ENCODE measurements at places on chromosomes 1 and 21.
A peak's percentile ranks its signal among the peaks of the same experiment; 100 is the strongest.

GRCh38 chr1:162230096-162230495 is 146.6 kb downstream of the SPATA46 start:
- no peak for DNase-seq

GRCh38 chr1:24323281-24323680 is 4.1 kb downstream of the GRHL3 start:
- no peak for DNase-seq

DNA sequence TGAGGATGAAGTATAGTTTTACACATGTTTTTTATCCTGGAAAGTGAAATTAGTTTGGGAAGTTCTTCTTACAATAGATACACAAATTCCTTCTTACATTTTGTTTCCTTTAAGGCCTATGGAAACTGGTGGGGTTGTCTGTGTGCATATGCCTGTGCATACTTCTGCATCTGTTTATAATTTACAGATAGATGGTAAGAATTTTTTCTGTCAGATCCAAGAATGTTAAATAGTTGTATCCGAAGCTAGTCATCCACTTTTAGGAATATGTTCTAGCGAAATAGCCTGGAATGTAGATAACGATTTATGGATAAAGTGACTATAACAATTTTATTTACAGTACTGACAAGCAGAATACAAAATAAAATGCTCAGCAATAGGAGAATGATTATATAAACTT is 194.1 kb downstream of the ROR1 start:
- DNase-seq: no peak

DNA sequence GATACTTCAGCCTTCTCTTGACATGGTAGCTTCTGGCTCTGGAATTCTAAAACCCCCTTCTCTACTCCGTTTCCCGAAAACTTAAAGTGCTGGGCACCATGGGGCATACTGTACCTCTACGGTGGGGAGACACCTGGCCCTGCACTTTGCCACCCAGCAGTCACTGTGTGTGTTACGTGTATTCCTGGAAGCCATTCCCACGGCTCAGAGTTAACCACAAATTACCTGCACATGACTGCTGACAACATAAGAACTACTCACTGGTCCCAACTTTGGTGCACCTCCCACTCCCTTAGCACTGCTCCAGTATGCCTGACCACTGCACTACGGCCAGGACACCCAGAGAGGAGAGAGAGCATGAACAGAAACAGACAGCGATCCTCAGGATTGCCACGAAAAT is 29.4 kb upstream of the TMPRSS2 start:
- no peak for DNase-seq

GRCh38 chr1:47180603-47181094 is 9.2 kb downstream of the PDZK1IP1 start:
- DNase-seq: no peak

- DNase-seq: no peak
These were observed 29.6 kb downstream of the KCNC4 start for GRCh38 chr1:110239441-110240430.

DNA sequence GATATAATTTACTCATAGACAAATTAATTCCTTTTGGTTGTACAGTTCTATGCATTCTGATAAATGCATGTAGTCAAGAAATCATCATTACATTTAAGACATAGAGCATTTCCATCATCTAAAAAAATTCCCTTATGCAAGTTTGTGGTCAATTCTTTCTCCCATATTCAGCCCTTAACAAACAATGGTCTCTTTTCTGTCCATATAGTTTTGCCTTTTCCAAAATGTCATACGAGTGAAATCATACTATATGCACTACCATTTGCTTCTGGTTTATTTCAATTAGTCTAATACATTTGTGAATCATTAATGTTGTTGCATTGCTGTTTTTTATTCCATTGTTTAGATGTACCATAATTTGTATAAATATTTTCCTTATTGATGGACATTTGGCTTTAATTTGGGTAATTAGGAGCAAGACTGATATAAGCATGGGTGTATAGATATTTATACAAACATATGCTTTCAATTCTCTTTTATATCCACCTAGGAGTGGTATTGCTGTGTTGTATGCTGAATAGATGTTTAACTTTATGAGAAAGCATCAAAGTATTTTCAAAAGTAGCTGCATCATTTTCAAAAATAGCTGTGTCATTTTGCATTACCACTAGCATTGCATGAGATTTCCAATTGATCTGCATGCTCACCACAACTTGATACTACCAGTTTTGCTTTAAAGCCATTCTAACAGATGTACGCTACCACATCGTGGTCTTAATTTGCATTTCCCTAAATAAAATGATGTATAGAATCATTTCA is 397.0 kb upstream of the ADAMTS5 start:
- DNase-seq: no peak

DNA sequence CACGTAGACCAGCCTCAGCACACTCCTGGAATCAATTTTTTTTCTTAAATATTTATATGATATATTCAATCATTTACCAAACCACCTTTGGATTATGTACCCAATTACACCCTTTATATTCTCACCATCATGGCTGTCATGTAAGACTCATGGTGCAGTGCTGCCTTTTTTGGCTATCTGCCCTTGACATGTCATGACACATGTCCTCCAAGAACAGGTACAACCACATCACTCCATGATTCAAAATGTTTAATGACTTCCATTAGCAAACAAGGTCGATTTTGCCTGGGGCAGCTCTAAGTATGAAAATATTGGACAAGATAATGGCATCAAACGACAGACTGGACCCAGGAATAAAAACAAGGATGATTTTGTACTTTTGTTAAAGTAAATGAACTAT is 861.1 kb upstream of the ADAMTS5 start:
- no peak for DNase-seq

- no peak for DNase-seq
These were observed 1.2 kb downstream of the NASP start for GRCh38 chr1:45585110-45585426.

GRCh38 chr1:205484985-205485967 is 19.2 kb upstream of the CDK18 start:
- no peak for DNase-seq

GRCh38 chr1:107993920-107994319 is 28.9 kb upstream of the VAV3 start:
- DNase-seq: no peak

DNA sequence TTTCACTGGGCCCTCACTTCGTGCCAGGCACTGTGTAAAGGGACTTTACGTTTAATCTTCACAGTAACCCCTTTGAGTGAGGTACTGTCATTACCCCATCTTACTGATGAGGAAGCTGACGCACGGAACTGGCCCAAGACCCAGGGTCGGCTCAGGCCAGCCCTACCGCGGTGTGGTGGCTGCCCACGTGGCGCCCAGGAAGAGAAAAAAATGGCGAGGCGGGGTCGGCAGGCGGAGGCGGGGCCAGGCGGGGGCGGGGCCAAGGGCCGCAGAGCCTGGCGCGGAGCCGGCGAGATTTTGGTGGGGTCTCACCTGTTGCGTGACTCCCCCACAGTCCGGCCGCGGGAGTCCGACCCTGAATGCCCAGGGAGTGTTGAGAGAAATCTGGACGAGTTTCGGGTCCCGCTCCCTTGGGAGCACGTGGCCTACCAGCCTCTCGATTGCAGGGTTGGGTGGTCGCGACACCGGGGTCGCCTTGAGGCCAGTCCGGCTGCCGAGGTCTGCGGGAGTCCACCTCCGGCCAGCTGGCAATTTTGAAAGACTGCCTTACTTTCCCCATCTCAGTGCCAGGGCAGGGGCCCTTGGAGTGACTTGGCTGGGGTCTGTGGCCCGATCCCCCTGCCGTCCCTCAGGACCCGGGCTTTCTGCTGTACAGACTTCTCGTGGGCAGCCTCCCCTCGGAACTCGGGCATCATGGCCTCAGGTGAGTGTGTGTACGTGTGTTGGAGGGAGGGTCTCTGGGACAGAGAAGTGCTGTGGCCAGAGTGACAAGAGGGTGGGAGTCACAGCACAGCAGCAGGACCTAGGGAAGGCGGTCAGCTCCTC is at the start of the genes AMPD2 and GNAT2:
TSS of gene AMPD2 (plus strand) at position 262 of the 825 bp plus-strand sequence. CDS start 1,339 bp downstream, outside the sequence.
TSS of gene GNAT2 (minus strand) at position 41 of the 825 bp plus-strand sequence. CDS start 6,746 bp downstream, outside the sequence.
- peak; percentile 89 for DNase-seq

DNA sequence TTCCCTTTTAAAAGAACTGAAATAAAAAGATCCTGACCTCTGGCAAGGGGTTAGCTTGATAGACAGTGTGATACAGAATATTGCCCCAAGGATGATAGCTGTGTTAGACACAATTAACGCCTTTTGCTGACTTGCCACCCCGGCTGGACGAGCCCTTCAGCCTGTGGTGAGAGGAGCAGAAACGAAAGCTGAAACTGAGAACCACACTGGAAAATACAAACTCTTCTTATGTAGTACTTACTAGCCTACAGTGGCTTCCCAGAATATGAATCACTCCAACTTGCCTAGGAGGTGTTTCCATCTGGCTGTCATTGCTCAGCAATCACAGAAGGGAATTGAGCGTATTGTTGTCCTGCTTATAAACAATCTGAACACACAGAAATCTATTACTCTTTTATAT is 22.9 kb downstream of the SAMSN1 start:
- no peak for DNase-seq

DNA sequence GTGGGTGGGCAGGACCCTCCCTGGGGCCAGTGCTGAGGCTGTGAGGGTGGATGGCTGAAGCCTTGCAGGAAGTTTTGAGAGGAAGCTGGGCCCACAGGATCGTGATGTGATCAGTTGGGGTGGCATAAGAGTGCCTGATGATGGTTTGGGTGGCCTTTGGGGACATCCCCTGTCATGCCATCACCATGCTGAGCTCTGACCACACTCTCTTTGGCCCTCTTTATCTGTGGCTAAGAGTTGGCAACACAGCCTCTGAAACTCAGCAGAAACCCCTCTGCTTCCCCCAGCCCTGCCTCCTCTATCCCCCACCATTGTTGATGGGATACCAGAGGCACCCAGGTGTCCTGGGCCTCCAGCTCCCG is 19.8 kb downstream of the MIIP start:
- DNase-seq: no peak

DNA sequence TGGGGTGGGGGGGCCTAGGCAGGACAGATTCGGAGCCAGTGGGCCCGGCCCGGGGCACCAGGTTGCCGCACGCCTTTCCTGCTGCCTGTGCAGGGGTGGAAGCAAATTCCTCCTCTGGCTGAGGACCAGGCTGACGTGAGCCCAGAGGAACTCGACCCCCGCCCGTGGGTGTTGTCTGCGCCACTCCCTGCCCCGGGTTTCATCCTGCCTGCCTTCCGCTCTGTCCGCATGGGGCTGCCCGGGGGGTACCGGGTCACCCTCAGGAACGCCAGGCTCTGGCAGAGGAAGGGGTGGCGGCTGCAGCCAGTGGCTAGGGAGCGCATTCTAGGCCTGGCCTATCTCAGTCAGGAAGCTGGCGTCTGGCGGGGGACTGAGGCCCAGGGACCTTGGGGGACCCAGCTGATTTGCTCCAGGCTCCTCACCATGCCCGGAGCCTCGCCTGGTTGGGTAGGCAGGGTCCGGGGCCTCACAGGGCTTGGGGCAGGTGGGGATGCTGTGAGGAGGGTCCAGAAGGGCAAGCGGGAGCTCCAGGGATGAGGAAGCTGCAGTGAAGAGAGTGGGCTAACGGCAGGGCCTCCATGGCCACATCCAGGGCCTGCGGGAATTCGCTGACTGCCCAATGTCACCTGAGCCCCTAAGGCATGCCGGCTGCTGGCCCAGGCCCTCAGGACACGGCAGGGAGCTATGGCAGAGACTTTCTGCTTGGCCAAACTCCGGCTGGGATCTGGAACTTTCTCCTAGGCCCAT is 2.4 kb upstream of the IBA57 start:
- DNase-seq: peak; percentile 77

- DNase-seq: no peak
These were observed 71.0 kb downstream of the ZC3H11B start for GRCh38 chr1:219541946-219542345.

- DNase-seq: peak; percentile 73
These were observed 1.6 kb upstream of the CLSTN1 start for GRCh38 chr1:9825093-9826074.

GRCh38 chr1:55555956-55556725 is 341.0 kb upstream of the USP24 start:
- DNase-seq: no peak

GRCh38 chr1:204348242-204348641 is 11.5 kb downstream of the PLEKHA6 start:
- DNase-seq: no peak

GRCh38 chr1:20223106-20223505 is 36.8 kb upstream of the PLA2G2C start:
- no peak for DNase-seq

DNA sequence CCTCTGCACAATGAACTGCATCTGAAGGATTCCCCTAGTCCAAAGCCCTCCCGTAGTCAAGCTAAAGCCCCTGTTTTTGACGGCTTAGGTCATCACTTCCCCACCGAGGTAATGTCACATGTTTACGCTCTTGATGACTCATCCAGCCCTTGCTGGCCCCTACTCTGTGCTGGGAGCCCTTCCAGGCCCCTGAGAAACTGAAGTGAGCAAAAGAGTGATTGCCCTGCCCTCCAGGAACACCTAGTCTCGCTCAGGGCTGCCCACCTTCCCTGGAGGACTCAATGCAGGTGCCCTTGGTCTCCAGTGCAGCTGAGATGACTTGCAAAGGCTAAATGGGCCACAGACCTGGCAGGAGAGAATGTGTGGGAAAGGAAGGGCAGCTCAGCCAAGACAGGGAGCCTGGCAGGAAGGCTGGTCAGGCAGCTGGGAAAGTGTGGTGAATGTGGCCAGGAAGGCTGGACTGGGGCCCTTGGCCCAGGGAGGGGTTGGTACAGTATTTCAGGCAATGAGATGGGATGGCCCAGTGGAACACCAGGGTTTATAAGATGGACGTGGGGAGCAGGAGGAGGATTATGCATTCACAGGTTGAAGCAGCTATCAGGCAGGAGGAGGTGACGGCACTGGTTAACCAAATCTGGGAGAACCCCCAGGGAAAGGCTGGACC is 345.6 kb downstream of the NPHP4 start:
- no peak for DNase-seq

GRCh38 chr1:227793079-227793947 is 22.2 kb upstream of the PRSS38 start:
- peak; percentile 58 for DNase-seq

GRCh38 chr1:3304246-3304645 is 150.2 kb upstream of the ARHGEF16 start:
- no peak for DNase-seq

DNA sequence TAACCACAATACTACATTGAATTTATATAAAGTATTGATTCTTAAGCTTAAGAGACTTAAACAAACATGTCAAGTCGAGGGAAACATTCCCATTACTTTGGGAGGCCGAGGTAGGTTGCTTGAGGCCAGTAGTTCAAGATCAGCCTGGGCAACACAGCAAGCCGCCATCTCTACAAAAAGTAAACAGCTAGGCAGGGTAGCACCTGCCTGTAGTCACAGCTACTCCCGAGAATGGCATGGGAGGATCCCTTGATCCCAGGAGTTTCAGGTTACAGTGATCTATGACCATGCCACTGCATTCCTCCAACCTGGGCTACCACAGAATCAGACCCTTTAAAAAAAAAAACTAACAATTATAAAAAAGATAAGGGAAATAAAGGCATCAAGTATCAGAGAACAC is 50.4 kb downstream of the EIF4G3 start:
- DNase-seq: no peak
